Fibroblast of villous mesenchyme (primary cell): ENCODE measurements at places on chromosomes 2 and 18.
A peak's percentile ranks its signal among the peaks of the same experiment; 100 is the strongest.

DNA sequence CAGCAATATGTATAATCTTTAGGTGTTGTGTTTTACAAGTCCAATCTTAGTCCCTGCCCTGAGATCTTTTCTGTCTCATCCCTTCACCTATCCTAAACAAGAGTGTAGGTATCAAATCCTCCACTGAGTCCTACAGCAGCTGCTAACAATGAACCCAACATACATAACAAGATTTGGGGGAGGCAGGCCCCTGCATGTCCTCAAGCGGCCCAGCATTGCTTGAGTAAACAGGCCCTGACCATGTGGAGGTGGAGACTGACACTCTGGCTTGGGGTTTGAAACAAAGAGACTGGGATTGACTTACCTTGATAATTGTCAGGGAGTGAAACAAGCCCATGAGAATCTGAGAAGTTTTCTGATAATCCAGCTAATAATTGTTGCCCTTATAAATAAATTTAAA lies 213.4 kb downstream of the STK39 start:
- no peak for DNase-seq

DNA sequence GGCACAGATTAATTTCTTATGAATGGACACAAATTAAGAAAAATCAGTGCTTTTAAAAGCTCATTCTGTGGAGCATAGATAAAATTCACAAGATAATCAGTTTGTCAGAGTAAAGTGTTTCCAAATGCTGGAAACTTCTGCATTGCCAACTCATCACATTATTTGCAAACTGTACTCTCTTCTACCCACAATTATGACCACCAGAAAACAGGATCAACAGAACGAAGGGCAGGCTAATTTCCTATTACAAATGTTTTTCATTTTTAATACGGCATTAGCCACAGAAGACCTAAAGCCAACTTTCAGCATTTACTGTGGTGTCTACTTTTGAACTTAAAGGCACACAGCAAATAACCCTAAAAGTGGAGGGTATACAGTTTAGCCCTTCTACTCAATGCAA lies 6.0 kb downstream of the IRS1 start:
- DNase-seq, result peak; percentile 39

- DNase-seq, result no peak
Observed at GRCh38 chr18:1463981-1464380, 559.3 kb downstream of the ADCYAP1 start.

- no peak for DNase-seq
Observed at GRCh38 chr2:159855557-159856061, 57.6 kb upstream of the CD302 start.

GRCh38 chr2:186256540-186256939 lies 229.5 kb upstream of the ZC3H15 start:
- peak; percentile 32 for DNase-seq

DNA sequence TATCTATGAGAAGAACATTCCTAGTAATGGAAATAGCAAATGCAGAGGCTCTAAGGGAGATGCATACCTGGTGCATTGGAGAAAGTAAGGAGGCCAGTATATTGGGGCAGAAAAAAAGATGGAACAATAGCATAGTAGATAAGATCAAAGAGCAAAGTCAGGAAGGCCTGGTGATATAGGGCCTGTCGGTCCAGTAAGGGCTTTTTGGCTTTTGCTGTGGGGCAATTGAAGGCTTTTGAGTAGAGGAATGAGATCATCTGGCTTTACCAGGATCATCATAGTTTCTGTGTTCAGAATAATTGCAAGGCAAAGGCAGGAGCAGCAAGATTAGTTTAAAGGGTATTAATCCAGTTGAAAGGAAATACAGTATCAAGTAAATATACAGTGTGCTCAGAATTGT lies 111.8 kb downstream of the EHBP1 start:
- no peak for DNase-seq

DNA sequence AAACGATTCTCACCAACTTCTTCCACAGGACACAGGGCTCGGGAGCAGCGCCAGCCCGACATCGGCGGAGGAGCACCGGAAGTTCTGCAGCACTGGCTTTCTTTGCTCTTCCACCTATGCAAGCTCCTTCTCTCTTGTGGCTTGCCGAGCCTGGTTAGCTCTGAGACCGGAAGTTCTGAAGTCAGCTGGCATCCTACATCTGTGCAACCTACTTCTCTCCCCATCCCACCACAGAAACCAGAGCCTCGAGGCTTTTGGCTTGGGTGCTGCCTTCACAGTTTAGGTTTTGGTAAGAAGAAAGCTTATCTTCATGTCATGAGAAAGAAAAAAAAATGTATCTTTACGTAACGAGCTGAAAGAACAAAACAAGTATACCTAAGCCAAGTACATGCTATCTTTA lies 111.7 kb downstream of the ANKRD44 start:
- no peak for DNase-seq

GRCh38 chr2:230068016-230068650 lies 591 bp downstream of the SLC16A14 start:
- DNase-seq, result peak; percentile 25

GRCh38 chr2:216752855-216753505 lies 57.6 kb upstream of the IGFBP5 start:
- DNase-seq, result no peak

- DNase-seq, result no peak
Observed at GRCh38 chr18:26642440-26643348, 94.3 kb upstream of the KCTD1 start.

DNA sequence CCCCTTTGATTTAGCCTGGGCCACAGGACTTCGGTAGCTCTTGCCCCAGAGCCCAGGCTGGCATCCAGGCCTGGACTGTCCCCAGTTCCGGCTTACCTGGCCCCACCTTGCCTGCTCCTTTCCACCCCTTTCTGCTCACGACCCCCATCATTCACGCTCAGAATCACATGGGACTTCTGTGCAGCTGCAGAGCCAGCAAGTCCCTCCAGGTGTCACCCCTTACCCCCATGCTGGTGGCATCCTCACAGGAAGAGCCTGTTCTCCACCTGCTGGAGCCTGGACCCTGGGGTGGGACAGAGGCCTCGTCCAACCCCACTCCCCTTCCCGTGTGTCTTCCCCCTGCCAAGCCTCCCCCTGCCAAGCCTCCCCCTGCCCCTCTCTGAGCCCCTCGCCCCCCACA lies 7.9 kb upstream of the KCNIP3 start:
- no peak for DNase-seq

- no peak for DNase-seq
Observed at GRCh38 chr18:76571689-76572088, 76.6 kb upstream of the ZNF516 start.

GRCh38 chr2:31227110-31227509 lies 6.8 kb upstream of the EHD3 start:
- no peak for DNase-seq

DNA sequence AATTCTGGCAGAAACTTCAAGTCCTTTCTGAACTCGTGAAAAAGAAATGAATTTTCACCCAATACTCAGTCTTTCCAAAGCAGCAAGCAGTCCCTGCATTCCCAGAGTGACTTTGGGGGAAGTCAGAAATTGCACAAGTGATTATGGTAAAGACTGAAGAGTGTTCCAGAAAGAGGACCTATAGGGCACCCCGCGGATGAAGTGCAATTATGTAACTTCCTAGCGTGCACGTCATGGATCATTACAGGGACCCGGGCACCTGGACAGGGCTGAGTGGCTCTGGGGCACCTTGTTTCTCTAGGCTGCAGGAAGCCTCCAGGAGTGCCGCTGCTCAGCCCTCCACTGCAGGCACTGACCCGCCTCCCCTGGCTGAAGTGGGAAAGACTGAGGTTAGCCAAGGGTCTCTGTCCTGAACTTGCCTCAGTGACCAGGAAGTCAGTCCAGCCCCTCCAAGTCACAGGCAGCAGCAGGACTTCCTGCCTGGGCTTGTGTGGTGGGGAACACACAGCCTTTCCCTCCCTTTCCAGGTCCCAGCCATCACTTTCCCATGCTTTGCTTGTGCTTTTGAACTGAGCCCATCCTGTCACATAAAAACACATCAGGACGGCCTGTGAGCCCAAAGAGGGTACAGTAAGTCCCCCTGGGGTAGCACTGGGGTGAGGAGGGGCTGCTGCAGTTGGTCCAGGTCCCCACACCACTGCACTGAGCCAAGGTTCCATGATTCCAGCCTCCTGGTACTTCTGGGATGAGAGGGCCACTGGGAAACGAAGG lies 19.8 kb downstream of the TMEM185B start:
- DNase-seq, result no peak
